ENCODE measurements at places on chromosomes 3 and 15. TPM values are rescaled to one million over a fixed set of nuclear protein-coding genes. Genes with fewer than 3 reads are reported as not detected.

- H3K4me3 ChIP-seq, result no peak overlapping the region
- peaks cover 9% of the 10 kb centered on the region for H3K4me1 ChIP-seq
- H3K36me3 ChIP-seq, result no peaks in the 10 kb centered on the region
- no peak for DNase-seq
- no peak overlapping the region for H3K27ac ChIP-seq
Observed at GRCh38 chr15:63908991-63909390, 75.2 kb upstream of the HERC1 start.

DNA sequence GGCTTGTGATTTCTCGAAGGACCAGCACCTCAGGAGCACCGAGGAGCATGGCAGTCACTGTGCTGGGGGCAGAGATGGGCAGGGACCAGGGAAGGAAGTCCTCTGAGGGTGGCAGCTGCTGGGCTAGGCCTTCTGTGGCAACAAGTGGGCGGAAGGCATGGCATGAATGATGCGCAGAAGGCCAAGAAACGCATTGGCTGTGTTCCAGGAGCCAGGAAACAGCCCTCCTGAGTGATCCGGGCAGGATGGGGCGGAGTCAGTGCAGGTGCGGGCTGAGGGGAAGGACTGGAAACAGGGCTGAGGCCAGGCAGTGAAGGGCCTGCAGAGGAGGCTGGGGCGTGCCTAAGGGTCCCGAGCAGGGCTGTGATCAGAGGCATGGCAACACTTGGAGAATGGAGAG lies 23.6 kb downstream of the MRPS11 start:
- H3K36me3 ChIP-seq, result no peaks in the 10 kb centered on the region
- no peak overlapping the region for H3K27ac ChIP-seq
- no peaks in the 10 kb centered on the region for H3K4me1 ChIP-seq
- no peak overlapping the region for H3K4me3 ChIP-seq
- no peaks in the 10 kb centered on the region for H3K27me3 ChIP-seq

GRCh38 chr15:78338781-78339180 lies 1.4 kb upstream of the CRABP1 start:
- H3K27ac ChIP-seq, result no peak overlapping the region
- H3K27me3 ChIP-seq, result peaks cover 30% of the 10 kb centered on the region
- no peak overlapping the region for H3K4me3 ChIP-seq
- H3K36me3 ChIP-seq, result no peaks in the 10 kb centered on the region
- no peak for DNase-seq
- peaks cover 5% of the 10 kb centered on the region for H3K4me1 ChIP-seq

DNA sequence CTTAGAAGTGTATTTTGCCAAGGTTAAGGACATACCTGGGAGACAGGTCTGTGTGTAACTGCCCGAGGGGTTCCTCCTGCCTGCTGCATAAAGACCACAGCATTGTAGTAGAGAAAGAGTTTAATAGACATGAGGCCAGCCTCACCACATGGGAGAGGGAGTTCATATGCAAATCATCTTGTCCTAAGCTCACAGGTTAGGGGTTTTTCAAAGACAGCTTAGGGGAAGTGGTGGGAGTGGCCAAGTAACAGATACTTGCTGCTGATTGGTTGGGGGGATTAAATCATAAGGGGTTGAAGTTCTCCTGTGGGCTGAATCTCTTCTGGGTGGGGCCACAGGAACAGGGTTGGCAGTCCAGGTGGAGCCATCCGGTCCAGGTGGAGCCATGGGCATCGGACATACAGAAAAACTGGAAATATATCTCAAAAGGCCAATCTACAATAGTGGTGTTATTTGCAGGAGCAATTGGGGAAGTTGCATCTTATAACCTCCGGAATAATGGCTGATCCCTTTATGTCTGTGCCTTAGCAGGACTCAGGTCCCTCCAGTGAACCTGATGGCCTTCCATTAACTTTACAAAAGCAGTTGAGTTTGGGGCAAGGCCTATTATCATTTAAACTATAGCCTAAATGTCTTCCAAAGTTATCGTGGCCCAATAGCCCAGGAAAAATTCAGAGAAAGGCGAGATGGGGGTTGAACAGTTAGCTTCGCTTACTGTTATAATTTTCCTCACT lies 86.0 kb upstream of the MFGE8 start:
- H3K27ac ChIP-seq, result no peak overlapping the region
- H3K27me3 ChIP-seq, result no peaks in the 10 kb centered on the region
- no peak for DNase-seq
- H3K4me1 ChIP-seq, result no peaks in the 10 kb centered on the region
- no peak overlapping the region for H3K4me3 ChIP-seq
- H3K36me3 ChIP-seq, result no peaks in the 10 kb centered on the region

DNA sequence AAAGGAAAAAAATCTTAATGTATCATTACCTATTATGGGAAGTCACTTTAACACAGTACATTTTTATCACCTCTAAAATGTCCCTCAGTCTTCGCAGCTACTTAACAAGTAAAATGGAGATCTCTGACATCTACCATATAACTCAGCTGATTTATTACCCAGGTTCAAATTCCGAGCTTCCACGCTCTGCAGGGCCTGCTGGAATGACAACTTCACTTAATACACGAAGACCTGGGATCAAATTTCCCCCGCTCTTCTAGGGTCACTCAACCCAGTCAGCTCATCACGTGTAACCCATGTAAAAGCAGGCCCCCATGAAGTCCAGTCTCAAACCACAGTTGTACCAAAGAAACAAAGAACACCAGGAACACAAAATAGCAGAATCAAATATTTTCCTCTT lies 44.2 kb upstream of the ACP3 start:
- no peaks in the 10 kb centered on the region for H3K36me3 ChIP-seq
- no peaks in the 10 kb centered on the region for H3K4me1 ChIP-seq
- DNase-seq, result no peak
- no peak overlapping the region for H3K4me3 ChIP-seq
- no peaks in the 10 kb centered on the region for H3K27me3 ChIP-seq

DNA sequence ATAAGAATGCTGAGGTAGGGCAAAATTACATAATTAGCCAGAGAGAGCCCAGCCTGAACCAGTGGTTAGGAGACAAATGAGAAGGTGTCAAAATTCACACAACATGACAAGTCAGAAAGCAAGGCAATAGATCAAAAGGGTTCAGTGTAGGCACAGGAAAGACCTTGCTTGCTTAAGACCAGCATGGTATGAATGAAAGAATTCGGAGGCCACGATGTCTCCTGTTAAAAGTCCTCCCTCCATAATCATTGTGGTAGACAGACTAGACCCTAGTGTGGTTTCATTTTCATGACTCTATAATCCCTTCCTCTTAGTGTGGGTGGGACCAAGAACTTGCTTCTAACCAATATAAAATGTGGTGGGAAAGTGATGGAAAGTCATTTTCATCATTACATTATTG lies 98.7 kb upstream of the ANKRD28 start:
- H3K27me3 ChIP-seq, result no peaks in the 10 kb centered on the region
- H3K36me3 ChIP-seq, result no peaks in the 10 kb centered on the region
- DNase-seq, result no peak
- H3K4me1 ChIP-seq, result no peaks in the 10 kb centered on the region

- H3K36me3 ChIP-seq, result no peaks in the 10 kb centered on the region
- no peak for DNase-seq
- H3K4me1 ChIP-seq, result no peaks in the 10 kb centered on the region
- H3K27me3 ChIP-seq, result no peaks in the 10 kb centered on the region
Observed at GRCh38 chr3:46471371-46471914, 6.7 kb upstream of the LTF start.

Gene ANKRD63
- total RNA-seq, result not detected

DNA sequence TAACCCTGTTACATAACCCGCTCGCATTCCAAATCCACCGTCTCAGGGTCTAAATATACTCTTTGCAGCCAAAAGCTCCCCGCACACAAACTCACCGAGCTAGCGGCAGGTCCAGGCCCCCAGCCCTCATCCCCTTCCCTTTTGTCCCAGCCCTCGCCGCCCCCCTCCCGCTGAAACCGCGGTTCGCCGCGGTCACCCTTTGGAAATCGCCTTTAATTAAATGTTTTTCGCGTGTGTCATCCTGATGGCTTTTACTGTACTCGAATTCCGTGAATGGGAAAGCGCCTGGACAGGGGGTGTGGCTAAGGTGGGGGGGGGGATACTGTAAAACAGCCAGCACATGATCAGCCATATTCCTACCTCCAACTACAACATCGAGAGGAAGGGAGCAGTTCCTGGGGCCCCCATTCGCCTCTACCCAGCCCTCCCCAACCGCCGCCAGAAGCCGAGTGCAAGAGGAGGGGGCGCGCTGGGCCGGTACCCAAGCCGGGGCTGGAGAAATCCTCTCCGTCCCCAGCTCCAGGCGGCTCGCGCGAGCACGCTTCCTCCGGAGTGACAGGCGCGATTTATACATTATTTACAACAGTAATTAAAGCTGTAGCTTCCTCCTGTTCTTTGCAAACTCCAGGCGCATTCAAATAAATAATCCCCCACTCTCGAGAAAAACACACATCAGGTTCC lies 1.7 kb downstream of the RORA start:
- no peak overlapping the region for H3K27ac ChIP-seq
- no peaks in the 10 kb centered on the region for H3K4me1 ChIP-seq
- H3K4me3 ChIP-seq, result peak overlapping the region; percentile 37
- peaks cover 22% of the 10 kb centered on the region for H3K27me3 ChIP-seq

Gene CD86
- 0.57 TPM for total RNA-seq

DNA sequence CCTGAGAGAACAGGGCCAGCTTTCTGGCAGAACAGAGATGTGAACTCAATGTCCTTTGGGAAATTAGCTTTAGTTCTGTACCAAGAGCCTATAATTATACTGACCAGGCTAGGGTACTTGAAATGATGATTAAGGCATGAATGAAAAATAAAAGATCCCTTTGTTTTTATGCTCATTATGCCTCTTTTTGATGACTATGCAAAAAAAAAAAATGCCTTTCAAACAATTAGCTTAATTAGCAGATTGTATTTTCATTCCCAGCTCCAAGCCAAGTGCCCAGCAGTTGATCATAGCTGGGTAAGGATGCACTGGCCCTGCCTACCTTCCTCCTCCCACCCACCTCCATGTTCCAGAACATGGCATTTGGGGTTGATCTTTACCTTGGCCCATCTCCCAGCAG lies 56.8 kb downstream of the LYZL4 start:
- H3K36me3 ChIP-seq, result no peaks in the 10 kb centered on the region
- no peaks in the 10 kb centered on the region for H3K4me1 ChIP-seq
- no peak overlapping the region for H3K4me3 ChIP-seq
- H3K27ac ChIP-seq, result no peak overlapping the region
- DNase-seq, result no peak

Gene EPHB3
- total RNA-seq, result 64.2 TPM

DNA sequence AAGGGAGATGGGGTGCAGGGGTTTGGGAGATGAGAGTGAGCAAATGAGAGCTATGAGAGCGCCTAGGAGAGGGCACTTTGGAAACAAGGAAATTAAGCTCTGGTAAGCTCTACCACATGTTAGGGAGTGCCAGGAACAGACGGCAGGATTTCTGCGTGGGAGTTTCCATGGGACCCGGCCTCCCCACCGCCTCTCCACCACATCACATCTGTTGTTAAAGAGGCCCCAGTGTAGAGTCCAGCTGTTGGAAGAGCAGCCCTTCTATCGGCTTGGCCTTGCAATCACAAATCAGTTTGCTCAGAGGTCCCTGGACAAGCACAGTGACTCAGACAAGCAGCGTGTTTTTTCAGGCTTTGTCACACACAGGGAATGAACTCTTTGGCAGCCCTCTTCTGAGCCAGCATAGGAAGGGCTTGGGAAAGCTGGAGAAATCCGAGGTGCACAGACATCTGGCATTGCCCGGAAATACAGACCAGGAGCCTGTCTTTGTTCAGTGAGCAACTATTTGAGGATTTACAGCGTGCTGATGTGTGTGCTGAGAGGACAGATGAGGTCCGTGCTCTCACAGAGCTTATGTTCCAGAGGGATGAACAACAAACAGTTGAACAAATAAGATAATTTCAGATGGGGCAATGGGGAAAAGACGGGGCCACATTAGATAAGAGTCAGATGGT lies 370.6 kb upstream of the PROK2 start:
- no peaks in the 10 kb centered on the region for H3K36me3 ChIP-seq
- no peaks in the 10 kb centered on the region for H3K27me3 ChIP-seq
- peaks cover 18% of the 10 kb centered on the region for H3K4me1 ChIP-seq
- H3K27ac ChIP-seq, result peak overlapping the region; percentile 57
- H3K4me3 ChIP-seq, result no peak overlapping the region
- peak; percentile 49 for DNase-seq

Gene PRICKLE2
- total RNA-seq, result 4.4 TPM

- no peak overlapping the region for H3K4me3 ChIP-seq
- DNase-seq, result no peak
Observed at GRCh38 chr3:13002398-13003124, 70.7 kb downstream of the IQSEC1 start.

DNA sequence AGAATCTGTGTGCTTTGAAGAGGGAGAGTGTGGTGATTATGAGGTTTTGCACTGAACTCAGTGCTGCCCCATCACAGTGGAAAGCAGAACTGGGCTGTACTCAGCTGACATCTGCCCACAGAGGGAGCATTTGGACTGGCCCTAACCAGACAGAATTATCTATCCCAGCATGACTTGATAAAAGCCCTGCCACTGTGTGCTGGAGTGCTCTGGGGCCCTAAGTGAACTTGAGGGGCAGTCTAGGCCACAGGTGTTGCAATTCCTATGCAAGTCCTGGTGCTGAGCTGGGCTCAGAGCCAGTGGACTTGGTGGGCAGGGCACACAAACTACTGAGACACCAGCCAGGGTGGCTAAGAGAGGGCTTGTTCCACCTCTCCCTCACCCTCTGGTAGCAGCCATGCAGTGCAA lies 269.2 kb upstream of the CTNNB1 start:
- no peak for DNase-seq
- no peaks in the 10 kb centered on the region for H3K4me1 ChIP-seq
- H3K27me3 ChIP-seq, result no peaks in the 10 kb centered on the region
- no peaks in the 10 kb centered on the region for H3K36me3 ChIP-seq
- no peak overlapping the region for H3K4me3 ChIP-seq

Gene GNAT1
- total RNA-seq, result not detected

Gene GOLGA6L7
- not detected for total RNA-seq

DNA sequence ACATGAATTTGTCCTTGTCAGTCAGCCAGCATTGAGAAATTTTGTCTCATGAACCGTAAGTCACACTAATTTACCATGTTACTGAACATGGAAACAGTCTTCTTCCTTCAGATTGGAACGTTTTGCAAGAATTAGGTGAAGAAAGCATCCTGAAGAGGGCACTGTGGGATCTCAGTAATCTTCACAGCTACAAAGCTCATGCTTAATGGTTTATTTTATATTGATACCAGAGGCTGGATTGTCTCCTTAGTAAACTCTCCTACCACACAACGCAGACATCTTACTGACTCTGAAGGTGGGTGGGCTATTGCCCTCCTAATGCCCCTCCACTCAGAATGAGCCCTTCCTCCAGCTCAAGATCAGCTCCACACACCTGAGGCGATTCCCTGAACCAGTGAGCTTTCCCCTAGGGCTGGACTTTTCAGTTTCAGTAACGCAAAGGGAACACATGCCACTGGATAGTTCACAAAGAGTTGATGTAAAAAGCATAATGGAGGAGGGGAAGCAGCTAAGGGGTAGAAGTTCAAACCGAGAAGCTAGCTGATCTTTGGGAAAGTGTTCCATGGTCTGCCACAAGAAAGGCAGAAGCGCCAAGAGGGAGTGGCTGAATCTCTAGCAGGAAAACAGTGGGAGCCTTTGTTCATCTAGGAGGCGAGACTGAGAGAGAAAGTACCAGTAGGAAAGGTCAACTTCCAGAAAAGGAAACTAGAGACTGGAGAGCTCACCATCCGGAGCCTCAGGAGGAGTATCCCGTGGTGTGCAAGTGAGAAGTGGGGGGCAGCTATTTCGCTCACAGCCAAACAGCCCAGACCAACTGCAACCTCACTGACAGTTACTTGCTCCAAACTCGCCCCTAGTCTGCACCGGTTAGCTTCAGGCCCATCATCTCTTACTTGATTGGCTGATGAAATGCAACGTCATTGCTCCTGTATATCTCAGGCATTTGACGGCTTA lies at the start of gene SLC9C1:
TSS of gene SLC9C1 (minus strand) at position 849 of the 954 bp plus-strand sequence. CDS start 7,425 bp downstream, outside the sequence.
- H3K4me3 ChIP-seq, result peak within 1 kb of the TSS; percentile 41
- no peaks in the 10 kb centered on the region for H3K27me3 ChIP-seq
- H3K36me3 ChIP-seq, result no peaks in the 10 kb centered on the region
- H3K27ac ChIP-seq, result peak within 1 kb of the TSS; percentile 83
- no peaks in the 10 kb centered on the region for H3K4me1 ChIP-seq
- peak; percentile 73 for DNase-seq
